ENCODE measurements at places on chromosomes 12 and 14.

- no peak for DNase-seq
Measured at GRCh38 chr14:54135804-54136280, 179.2 kb upstream of the BMP4 start.

GRCh38 chr12:19646599-19646998 is 207.3 kb downstream of the AEBP2 start:
- no peak for DNase-seq

GRCh38 chr12:68378872-68379606 is 46.9 kb upstream of the MDM1 start:
- DNase-seq: no peak

DNA sequence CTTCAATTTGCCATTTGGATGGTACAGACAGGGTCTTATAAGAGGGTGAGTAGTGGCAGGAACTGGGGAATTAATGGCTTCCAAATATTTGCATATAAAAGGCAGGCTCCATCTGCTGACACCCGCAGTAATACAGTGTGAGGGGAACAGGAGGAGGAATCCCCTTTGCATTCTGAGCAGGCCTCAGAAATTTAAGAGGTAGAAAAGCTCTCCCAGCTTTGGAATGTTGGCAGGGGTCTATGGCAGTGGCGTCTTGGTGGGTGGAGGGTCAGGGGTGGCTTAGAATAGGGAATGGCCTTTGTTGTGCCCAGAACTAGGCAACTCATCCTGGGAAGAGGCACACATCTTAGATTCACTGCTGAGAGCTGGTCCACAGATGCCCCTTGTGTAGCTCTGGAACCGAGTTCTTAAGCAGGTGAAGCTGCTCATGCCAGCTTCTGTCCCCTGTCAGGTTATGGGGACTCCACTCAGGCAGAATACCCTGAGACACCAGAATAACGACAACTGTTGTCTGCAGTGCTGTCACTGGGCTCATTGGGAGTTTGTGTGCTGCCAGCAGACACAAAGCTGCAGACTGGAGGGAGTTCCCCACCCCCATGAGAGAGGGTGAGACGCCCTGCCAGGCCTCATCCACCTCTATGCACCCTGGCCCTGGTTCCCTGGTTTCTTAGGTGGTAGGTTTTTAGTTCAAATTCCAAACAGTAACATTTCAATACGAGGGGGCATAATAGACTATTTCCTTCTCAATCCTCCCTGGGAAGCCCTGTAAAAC is 190.2 kb downstream of the MON2 start:
- DNase-seq: no peak

DNA sequence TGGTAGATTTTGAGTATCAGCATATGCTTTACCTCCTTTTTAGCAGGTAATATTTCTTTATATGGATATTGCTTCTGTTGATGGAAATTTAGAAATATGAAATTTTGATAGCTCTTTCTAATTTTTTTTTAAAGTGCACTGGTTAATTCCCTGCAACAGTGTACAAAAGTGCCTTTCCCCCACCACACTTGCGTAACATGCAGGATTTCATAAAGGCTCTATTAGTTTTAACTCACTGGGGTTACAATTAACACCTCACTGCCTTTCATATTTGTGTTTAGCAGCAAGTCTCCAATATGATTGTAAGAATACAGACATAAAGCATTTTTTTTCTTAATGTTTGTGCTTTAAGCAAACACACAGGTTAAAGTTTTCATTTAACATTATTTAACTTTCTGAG is 25.6 kb downstream of the MNAT1 start:
- DNase-seq: no peak

- DNase-seq: no peak
Measured at GRCh38 chr12:1474041-1474573, 120.3 kb downstream of the FBXL14 start.

GRCh38 chr12:24815114-24815423 is 133.8 kb downstream of the BCAT1 start:
- no peak for DNase-seq

GRCh38 chr12:31773223-31773750 is 44.5 kb upstream of the AMN1 start:
- DNase-seq: no peak

DNA sequence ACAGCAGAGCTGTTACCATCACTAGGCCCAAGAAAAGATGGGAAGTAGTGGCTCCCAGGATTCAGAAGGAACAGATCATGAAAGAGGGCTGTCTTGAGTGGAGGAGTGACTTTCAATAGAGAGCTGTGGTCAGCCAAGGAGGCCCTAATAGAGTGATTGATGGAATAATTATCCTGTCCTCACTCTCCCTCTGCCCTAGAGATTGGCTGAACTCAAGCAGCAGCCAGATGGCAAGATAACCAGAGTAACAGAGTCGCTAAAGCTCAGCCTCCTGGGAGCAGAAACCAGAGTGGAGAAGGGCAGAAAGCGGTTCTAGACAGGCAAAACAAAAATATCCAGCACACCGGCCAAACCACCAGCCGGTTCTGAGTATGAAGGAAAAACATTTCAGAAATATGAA is 23.1 kb downstream of the GMFB start:
- DNase-seq: no peak

DNA sequence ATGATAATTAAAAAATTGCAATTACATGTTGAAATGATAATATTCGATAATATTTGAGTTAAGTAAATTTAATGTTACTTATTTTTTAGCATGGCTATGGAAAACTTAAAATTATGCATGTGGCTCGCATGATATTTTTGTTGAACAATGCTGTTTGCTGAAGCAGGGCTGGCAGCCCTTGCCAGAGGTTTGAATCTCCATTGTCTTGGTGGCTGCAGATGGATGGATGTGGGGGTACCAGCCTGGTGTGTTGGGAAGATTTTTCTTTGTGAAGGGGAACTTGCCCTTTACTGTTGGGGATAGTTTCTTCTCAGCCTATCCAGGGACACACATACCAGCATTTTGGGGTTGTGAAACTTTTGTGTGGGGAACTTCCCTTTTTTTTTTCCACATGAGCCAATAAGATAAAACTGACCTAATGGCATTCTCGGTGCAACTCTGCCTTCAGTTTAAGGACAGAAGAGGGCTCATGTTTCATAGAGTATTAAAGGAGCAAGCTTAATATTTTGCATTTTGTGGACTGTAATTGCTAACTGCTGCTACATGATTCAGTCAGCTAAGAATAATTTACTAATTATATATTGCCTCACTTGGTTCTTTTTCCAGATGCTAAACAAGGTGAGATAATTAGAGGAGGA is 8.8 kb downstream of the RASSF3 start:
- no peak for DNase-seq

- DNase-seq: no peak
Measured at GRCh38 chr12:122024132-122024785, 2.6 kb downstream of the BCL7A start.

DNA sequence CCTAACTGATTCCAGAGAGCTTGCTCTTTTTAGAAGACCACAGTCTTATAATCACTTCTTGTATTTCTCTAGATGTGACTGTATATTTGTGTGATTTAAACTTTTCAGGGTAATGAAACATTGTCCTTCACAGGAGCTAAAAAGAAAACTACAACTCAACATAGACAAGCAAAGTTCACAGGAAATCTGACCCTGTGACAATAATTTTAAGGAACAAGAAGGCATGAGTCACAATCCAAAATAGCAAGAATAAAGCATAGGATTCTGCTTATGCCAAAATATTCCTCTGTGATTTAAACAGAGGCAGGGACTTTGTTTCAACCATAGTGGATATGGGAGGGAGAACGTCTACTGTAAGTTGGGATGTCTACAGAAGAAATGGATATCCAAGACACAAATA is 44.3 kb downstream of the GPR65 start:
- no peak for DNase-seq

GRCh38 chr12:48086327-48086726 is 19.6 kb downstream of the SENP1 start:
- DNase-seq: no peak

- DNase-seq: no peak
Measured at GRCh38 chr12:110687396-110688169, 1.3 kb downstream of the HVCN1 start.

GRCh38 chr14:75484711-75485429 is 37.4 kb upstream of the BATF start:
- DNase-seq: no peak

GRCh38 chr12:42442311-42442759 is 116.4 kb downstream of the PPHLN1 start:
- no peak for DNase-seq

GRCh38 chr14:102949062-102949800 is 26.8 kb downstream of the AMN start:
- no peak for DNase-seq

GRCh38 chr14:74829251-74829650 is 46.7 kb downstream of the PROX2 start:
- DNase-seq: no peak

DNA sequence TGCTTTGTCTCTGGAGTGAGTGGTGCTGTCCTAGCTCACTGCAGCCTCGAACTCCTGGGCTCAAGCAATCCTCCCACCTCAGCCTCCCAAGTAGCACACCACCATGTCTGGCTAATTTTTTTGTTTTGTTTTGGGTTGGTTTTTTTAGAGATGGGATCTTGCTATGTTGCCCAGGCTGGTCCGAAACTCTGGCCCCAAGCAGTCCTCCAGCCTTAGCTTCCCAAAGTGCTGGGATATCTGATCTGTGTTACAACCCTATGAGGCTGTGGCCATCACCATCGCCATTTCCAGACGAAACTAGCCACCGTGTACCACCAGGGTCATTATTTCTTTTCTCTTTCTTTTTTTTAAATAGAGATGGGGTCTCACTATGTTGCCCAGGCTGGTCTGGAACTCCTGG is 2.6 kb downstream of the IL31 start:
- no peak for DNase-seq

DNA sequence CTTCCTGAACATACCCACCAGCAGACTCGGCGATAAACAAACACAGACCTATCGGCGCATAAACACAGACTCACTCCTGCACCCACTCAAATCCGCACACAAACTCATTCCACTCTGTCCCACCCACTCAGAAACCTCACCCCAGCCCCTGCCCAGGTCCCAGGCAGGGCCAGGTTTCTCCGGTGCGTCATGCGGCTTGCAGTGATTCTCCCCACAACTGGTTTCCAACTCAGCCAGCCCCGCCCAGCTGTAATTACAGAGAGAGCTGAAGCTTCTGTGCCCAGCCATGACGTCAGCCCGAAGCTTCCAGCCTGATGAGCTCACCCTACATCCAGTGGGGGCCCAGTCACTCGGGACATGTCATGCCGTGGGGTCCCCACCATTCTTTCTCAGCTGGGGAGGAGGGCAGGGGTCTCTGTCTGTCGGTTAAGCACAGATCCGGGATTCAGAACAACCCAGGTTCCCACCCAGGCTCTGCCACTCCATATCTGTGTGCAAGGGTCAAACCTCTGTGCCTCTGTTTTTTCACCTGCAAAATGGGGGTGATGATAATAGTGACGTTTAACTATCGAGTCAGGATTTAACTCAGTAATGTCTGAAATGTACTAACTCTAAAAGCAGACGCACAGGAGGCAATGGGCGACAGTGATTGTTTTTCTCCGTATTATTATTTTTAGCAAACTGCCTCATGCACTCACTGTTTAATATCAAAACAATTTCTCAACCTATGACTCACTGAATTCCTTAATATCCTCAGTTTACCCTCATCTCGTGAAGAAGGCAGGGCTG is 2.3 kb upstream of the HSPB8 start:
- no peak for DNase-seq

GRCh38 chr12:58537278-58537677 is 383.0 kb downstream of the LRIG3 start:
- no peak for DNase-seq

DNA sequence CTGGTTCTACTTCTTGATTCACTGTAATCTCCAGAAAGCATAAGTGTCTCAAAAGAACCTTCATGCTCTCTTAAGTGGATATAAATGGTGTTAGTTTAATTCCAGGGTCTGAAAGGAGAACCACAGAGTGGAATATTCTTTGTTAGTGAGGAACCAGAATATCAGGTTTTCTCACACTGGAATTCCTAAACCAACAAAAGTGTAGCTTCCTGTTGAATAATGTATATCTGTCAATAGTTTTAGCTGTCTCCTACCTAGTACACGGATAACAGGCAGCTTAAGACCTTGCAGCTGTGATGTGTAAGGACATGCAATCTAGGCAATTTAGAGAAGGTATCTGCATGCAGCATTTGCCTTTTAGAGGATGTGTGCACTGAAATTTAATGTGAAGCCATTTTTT is 24.0 kb downstream of the LRIG3 start:
- no peak for DNase-seq

GRCh38 chr14:68041876-68042354 is 222.3 kb downstream of the RAD51B start:
- DNase-seq: no peak

- no peak for DNase-seq
Measured at GRCh38 chr14:102095231-102095870, 8.5 kb upstream of the HSP90AA1 start.

DNA sequence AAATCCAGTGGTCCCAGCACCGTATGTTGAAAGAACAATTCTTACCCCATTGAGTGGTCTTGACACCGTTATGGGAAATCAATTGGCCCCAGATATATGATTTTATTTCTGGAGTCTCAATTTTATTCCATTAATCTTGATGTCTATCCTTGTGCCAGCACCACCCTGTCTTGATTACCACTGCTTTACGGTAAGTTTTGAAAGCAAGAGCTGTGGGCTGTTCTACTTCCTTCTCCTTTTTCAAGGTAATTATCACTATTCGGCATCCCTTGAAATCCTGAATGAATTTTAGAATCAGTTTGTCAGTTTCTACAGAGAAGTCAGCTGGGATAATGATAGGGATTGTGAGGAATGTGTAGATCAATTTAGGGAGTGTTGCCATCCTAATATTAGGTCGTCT is 160.8 kb upstream of the SFSWAP start:
- DNase-seq: no peak

GRCh38 chr12:108129017-108129812 is at the start of gene WSCD2:
TSS of gene WSCD2 (plus strand) at chr12:108129288. CDS start at chr12:108195833, 66,545 bp downstream.
- DNase-seq: no peak

GRCh38 chr14:33377596-33378390 is 439.1 kb downstream of the NPAS3 start:
- DNase-seq: no peak

All from activated CD4-positive, alpha-beta T cell treated with anti-CD3 and anti-CD28 coated beads, Interleukin-2, amount 50 U/mL, for 4 hours (primary cell).